NCI-H524 (cell line): ENCODE measurements at places on chromosomes 7 and 10.
A peak's percentile ranks its signal among the peaks of the same experiment; 100 is the strongest.

DNA sequence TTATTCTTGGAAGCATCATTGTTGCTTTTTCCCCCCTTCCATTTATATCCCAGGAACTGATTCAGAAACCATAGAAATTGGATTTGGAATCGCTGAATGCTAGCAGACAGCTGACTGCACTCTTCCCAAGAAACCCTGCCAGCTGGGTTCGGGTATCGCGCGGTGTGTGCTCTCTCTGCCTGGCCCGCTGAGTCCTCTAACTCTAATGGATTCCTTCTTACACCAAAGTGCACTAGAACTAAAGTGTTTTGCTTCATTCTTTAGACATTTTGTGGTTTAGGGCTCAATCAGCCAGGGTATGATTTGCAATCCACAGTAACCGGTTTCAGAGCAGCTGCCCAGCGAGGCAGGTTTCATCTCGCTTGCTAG lies 92.2 kb downstream of the EGFR start:
- DNase-seq = no peak

GRCh38 chr10:103181244-103181643 lies 11.8 kb downstream of the NT5C2 start:
- DNase-seq = no peak

DNA sequence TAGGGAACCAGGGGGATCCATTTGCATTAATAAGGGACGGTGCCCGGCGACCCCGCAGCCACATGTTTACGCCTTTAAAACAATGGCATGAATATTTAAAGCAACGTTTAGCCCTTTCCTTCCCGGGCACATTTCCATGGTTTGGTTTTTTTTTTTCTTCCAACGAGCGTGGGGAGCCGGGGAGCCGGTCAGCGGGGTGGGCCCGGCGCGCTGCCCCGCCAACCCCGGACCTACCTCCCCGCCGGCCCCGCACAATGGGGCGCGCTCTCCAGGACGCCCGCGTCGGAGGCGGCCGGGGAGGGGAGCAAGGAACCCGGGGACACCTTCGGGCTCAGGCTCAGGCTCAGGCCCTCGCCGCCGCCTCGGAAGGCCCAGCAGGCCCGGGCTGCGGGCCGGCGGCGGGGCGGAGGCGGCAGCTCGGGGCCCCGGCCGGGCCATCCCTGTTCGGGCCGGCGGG lies 1.0 kb downstream of the SEPHS1 start:
- no peak for DNase-seq

GRCh38 chr10:117996709-117997108 lies 50.0 kb downstream of the RAB11FIP2 start:
- DNase-seq = peak; percentile 27

DNA sequence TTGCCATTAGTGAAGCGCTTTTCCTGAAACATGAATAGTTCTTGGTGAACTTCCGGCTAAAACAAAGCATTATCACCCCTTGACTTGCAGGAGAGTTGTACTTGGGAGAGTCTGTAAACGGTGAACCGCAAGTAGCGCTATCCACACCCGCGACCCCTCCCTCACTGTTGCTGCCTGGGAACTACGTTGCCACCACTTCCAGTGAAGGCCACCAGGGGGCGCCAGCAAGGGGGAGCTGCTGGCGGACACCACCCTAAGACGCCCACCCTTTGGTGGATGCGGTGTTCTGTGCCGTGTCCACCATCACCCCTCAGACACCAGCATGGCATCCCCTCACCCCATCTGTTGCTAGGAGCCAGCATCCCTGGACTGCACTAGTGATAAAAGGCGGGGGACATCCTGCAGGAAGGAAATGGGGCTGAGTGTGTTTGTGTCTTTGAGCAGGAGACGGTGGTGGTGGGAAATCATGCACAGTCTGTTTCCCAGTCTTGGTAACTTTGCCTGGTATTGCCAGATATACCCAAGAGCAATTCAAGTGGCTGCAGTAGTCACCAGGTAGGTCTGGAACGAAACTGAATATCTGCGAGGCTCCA lies 298.2 kb downstream of the FRMD4A start:
- DNase-seq = no peak

GRCh38 chr10:86922553-86922961 lies 34.9 kb downstream of the MMRN2 start:
- no peak for DNase-seq

- DNase-seq = no peak
Observed at GRCh38 chr10:114394531-114394930, 9.8 kb downstream of the AFAP1L2 start.

DNA sequence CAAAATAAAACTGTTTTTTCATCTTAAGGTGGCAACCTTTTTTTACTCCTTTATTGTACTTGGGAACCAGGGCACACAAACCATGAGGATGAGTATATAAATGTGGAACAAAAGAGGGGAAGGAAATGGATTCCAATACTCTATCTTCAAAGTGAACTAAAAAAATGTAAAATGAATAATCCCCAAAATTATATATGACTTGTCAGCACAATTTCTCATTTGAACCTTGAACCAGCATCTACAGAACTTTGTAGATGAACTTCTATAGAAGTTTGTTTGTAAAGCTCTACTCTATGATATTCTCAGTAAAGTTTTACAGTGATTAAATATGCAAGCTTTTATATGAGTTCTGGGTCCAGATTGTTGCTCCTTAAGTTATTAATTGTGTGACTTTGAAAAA lies 218.2 kb upstream of the ETV1 start:
- DNase-seq = no peak

DNA sequence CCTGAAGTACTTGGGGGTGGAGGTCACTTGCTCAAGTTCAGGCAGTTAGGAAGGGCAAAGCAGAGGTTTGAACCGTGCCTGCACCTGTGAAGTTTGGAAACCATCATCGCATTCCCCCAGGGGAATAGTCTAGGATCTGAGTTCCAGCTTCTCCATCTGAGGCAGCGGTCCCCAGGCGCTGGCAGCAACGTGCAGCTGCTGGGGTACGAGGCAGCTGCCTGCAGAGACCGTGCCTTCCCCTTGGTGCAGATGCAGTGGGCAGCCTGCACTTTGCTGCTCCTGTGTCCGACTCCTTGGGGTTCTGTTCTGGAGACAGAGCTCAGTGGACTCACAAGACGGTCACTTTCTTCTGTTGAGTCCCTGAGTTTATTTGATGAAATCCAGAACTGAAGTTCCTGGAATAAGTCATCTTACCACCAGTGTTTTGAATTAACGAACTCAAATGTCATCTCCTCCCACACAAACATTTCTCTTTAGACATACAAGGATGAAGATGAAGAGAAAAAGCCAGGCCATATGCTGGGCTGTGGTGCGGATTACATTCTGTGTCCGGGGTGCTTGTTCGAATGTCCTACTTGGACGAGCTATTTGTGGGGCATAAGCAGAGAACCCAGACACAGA lies 19.9 kb upstream of the GIMAP8 start:
- no peak for DNase-seq
